Osteocyte (in vitro differentiated cells): ENCODE measurements at places on chromosomes 13 and 19. TPM values are rescaled to one million over a fixed set of nuclear protein-coding genes. Genes with fewer than 3 reads are reported as not detected.

OR7A5 gene
- total RNA-seq, result not detected in 2 replicates

GADD45B gene
- 148 and 165 TPM in 2 replicates for total RNA-seq

TTC9B gene
- total RNA-seq, result not detected in 2 replicates

SLC25A42 gene
- 10.0 and 10.6 TPM in 2 replicates for total RNA-seq

- peaks cover 3% of the 10 kb centered on the region for H3K27me3 ChIP-seq
- H3K4me3 ChIP-seq, result no peak overlapping the region
- no peak for DNase-seq
- no peak overlapping the region for H3K27ac ChIP-seq
- H3K4me1 ChIP-seq, result no peaks in the 10 kb centered on the region
Measured at GRCh38 chr19:41638641-41639081, 11.8 kb upstream of the CEACAM4 start.

DNA sequence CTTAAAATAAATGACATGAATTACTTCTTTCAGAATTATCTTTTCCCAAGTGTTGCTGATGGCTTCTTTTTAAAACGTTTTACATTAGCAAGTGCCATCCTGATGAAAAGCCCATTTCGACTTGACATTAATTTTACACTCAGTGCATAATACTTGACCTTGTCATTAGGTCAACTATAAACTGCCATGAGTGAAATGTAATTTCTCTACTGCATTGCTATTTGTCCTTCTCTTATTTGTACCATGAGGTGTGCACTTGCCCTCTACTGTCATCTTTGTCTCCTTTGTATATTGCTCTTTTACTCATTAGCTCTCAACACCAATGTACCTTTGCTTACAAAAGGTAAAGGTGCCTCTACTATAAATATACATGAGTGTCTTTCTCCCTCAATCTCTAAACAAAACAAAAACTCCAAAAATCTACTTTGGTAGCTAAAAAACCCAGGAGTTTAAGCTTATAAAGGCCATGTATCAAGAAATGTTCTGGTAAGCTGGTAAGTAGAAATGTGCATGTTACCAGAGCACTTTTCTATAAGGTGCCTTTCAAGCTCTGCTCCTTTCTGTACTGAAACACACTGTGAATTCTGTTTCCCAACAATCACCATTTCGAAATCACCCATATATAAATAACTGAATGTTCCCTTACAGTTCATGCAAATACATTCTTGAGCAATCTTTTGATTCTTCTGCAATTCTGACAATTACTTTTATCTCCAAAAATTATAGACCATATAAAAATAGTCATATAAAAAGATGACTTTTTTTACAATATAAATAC, 351.4 kb downstream of the SLITRK5 start:
- H3K4me1 ChIP-seq, result peaks cover 6% of the 10 kb centered on the region
- H3K27me3 ChIP-seq, result no peaks in the 10 kb centered on the region
- H3K27ac ChIP-seq, result no peak overlapping the region

DNA sequence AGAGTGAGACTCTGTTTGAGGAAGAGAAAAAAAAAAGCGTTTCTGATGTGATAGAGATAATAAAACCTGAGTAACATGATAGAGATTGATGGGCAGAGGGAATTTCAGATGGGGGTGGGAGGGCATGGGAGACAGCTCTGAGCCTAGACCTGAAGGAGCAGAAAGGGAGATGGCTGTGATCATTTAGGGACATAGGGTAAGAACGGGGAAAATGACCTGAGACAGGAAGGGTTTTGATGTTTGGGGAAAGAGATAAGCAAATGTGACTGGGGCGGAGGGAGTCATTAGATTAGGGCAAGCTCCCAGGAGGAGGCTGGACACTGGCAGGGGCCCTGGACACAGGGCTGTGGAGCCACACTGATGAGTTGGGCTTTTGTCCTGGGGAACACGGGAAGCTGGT, 6.1 kb downstream of the ZNF320 start:
- no peak overlapping the region for H3K4me3 ChIP-seq
- no peaks in the 10 kb centered on the region for H3K27me3 ChIP-seq
- H3K27ac ChIP-seq, result no peak overlapping the region
- no peaks in the 10 kb centered on the region for H3K4me1 ChIP-seq
- no peak for DNase-seq

GRCh38 chr19:17688853-17689595, 870 bp upstream of the UNC13A start:
- H3K4me3 ChIP-seq, result peak overlapping the region; percentile 68
- DNase-seq, result no peak
- H3K36me3 ChIP-seq, result no peaks in the 10 kb centered on the region
- no peak overlapping the region for H3K27ac ChIP-seq
- peaks cover 17% of the 10 kb centered on the region for H3K27me3 ChIP-seq
- H3K4me1 ChIP-seq, result peaks cover 21% of the 10 kb centered on the region

GRCh38 chr13:48275507-48275906, 28.0 kb upstream of the RB1 start:
- no peaks in the 10 kb centered on the region for H3K27me3 ChIP-seq
- DNase-seq, result no peak
- H3K27ac ChIP-seq, result no peak overlapping the region
- H3K36me3 ChIP-seq, result peaks cover 20% of the 10 kb centered on the region

- H3K4me3 ChIP-seq, result peak overlapping the region; percentile 65
- peak; percentile 91 for DNase-seq
- H3K27me3 ChIP-seq, result peaks cover 9% of the 10 kb centered on the region
- H3K27ac ChIP-seq, result peak overlapping the region; percentile 86
- H3K36me3 ChIP-seq, result no peaks in the 10 kb centered on the region
- peaks cover 26% of the 10 kb centered on the region for H3K4me1 ChIP-seq
Measured at GRCh38 chr19:55206664-55207500, 2.4 kb downstream of the PTPRH start.
